Glutamatergic neuron (in vitro differentiated cells): ENCODE measurements at places on chromosomes 4 and X. TPM values are rescaled to one million over a fixed set of nuclear protein-coding genes. Genes with fewer than 3 reads are reported as not detected.

Gene GLRA3
- total RNA-seq = not detected

Gene DGAT2L6
- not detected for total RNA-seq

Gene SH3D19
- 4.9 TPM for total RNA-seq

Gene RAI2
- 1.4 TPM for total RNA-seq

Gene LONRF3
- total RNA-seq = 0.29 TPM

Gene SERTM2
- total RNA-seq = not detected

Gene FRG2
- total RNA-seq = not detected

Gene GAGE1
- not detected for total RNA-seq

Gene BEND2
- not detected for total RNA-seq

Gene PRSS48
- not detected for total RNA-seq

Gene KIF4A
- total RNA-seq = 4.6 TPM

Gene PCDH7
- 2.8 TPM for total RNA-seq

GRCh38 chrX:111410590-111411078 is 1.4 kb downstream of the DCX start:
- DNase-seq = peak; percentile 54

GRCh38 chrX:20197641-20198210 is 56.1 kb upstream of the EIF1AX start:
- DNase-seq = no peak

DNA sequence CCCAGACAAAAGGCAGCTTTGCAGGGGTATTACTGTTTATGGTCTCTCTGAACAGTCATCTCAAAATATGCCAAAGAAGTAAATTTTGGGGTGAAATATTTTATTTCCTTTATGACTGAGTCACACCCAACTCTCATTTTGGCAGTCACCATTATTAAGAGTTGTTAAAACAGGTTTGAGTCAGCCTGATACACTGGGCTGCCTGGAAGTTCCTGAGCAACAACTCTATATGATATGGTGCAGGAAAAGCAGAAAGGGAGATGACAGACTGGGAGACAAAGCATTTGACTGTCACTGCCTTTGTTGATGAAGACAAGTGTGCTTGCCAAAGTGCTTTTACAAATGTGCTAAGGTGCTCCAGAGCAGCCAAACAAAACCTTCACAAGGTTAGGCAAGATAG is 1263.5 kb downstream of the PCDH7 start:
- no peak for DNase-seq

DNA sequence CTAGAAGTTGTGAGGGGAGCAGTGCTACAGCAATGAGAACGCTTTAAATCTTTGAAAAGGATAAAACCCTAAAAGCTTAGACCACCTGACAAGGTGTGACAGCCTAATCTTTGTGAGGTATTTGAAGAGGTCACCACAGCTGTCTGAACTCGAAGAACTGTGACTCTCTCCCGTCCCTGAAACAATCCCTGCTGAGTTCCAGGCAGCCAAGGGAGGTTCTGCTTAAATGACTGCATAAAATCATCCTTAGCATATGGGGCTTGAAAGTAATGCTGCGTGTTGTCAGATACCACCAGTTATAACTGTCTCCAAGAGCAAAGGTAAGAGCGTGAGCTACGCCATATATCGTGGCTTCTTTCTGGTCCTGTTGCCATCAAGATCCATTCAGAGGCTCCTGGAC is 696.3 kb downstream of the PCDH7 start:
- DNase-seq = no peak

- no peak for DNase-seq
Measured at GRCh38 chr4:7857238-7857701, 82.4 kb downstream of the AFAP1 start.

GRCh38 chr4:18020145-18020670 is 1.3 kb downstream of the LCORL start:
- DNase-seq = peak; percentile 14

DNA sequence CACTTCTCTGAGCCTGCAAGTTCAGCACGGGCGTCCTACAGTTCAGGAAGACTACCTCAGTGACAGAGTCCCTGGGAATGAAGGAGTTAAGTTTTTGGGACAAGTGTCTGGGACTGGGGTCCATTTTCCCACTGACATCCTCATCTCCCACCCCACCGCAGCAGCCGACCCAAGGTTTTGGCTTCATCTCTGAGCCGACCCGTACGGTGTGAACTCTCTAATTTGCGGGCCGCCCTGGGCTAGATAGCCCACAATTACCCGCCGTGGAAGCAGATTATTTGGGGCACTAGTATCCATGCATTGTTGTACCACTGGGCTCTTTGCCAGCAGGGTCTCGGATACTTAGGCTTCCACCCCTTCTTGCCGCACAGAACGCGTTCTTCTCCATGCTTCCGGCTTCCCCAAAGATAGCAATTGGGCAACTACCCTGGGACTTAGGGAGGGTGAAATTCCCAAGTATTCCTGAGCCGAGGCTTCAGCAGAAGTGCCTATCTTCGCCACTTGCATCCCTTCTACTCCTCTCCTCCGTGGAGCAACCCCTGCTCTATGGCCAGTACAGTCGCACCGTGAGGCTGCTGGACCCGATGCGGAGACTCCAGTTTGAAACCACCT is 2.4 kb downstream of the IL1RAPL2 start:
- no peak for DNase-seq

DNA sequence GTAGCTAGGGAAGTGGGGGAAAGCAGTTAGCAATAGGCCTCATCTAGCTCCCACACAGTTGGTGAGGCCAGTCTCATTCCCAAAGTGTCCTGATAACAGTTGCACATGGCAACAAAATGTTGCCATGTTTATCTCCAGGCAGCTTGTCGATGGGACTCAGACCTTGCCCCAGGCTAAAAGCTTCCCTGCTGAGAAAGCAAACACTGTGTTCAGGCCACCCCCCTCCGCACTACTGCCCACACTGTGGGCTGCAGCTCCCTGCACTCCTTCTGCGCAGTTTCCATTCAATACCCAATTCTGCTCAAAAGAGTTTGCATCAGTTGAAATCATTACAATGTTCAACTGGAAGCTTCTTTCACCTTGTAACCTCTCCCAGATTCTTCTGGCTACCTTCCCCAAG is 287.8 kb upstream of the GK2 start:
- DNase-seq = no peak

GRCh38 chrX:45850775-45851433 is 650.2 kb upstream of the DIPK2B start:
- peak; percentile 49 for DNase-seq

DNA sequence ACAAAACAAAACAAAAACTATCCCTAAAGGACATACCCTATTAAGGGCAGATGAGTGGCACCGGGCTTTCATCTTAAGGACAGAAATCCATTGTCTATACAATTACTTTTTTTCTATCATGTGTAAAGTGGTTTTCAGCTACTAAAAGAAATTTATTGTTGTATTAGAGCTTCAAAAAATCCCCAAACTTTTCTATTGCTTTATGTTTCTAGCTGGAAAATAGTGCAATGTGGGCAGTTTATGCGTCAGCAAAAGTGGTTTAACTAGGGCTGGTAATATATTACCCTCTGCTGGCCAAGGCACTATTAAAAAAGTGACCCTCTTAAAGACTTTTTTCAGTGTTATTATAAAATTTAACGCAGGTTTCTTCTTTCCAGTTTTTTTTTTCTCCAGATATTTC is 15.5 kb upstream of the GPR82 start:
- no peak for DNase-seq

- no peak for DNase-seq
Measured at GRCh38 chr4:15653864-15654592, 1.1 kb downstream of the FBXL5 start.

GRCh38 chr4:85787133-85787532 is 312.2 kb downstream of the ARHGAP24 start:
- DNase-seq = no peak

DNA sequence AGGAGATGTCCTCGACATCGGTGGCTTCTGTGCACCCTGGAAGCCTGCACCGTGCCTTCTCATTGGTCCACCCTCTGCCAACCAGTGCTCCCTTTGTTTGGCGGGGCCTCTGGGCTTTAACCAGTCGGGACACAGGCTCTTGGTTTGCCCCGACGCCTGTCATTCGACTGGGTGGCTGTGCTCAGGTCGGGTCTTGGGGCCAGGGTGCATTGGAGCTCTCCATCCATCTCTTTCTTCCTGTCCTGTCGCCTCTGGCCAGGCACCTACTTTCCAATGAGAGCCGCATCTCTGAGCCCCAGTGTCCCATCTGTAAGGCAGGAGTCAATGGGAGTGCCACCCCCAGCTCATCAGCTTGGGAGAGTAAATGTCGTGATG is 37.2 kb upstream of the NHSL2 start:
- no peak for DNase-seq

DNA sequence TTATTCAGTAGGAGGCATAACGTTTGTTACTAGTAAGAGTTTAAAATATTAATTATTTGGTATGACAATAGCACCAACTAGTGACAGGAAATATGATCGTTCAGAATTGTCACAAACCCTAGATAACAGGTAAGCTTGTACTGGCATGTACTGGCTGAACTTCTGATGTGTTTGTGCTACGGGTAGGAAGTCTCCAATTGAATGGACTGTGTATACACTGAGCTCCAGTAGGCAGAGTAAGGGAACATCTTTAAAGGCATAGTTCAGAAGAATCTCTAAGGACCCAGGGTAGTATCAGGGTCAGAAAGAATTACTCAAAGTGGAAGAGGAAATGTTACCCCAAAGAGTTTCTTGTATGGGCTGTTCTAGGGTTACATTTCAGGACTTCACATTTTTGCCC is 230.4 kb downstream of the EDA2R start:
- DNase-seq = no peak

GRCh38 chr4:187059021-187059420 is 335.4 kb upstream of the FAT1 start:
- DNase-seq = no peak

DNA sequence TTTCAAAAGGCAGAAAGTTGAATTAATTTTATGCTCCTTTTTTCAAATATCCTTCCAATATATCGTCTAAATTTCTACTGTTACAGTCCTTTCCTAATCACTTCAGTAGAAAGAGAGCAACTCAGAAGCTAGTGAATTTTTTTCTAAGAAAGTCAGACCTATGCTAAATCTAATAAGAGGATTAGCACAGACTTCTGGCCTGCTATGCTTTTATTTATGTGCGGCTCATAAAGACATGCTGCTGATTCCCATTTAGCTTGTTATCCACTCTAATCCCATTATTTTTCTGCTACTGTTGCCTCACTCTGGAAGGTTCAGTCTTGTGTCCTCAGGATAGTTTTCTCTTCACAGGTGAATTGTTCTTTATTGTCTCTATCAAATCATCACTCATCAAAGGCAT is 473.5 kb upstream of the FAM241A start:
- no peak for DNase-seq

DNA sequence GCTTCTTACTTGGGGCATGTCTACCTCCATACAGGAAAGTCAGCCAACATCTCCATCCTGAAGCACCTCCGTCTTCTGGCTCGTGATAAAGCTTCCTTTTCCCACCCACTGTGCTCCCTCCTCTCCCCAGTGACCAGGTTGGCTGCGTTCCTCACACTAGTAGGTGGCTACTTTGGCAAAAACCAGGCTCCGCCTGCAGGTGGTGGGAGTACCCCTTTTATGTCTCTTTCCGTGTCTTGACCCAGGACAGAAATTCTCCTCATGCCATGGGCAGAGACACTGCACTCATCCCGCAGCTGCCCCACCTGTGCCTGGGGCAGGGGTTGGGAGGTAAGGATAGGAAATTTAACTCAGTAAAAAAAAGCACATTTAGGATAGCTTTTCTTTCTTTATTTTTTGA is 50.9 kb downstream of the ENPP6 start:
- no peak for DNase-seq

- DNase-seq = peak; percentile 61
Measured at GRCh38 chr4:13445841-13446790, 38.0 kb downstream of the RAB28 start.

GRCh38 chr4:11914406-11914805 is 485.7 kb upstream of the HS3ST1 start:
- no peak for DNase-seq

DNA sequence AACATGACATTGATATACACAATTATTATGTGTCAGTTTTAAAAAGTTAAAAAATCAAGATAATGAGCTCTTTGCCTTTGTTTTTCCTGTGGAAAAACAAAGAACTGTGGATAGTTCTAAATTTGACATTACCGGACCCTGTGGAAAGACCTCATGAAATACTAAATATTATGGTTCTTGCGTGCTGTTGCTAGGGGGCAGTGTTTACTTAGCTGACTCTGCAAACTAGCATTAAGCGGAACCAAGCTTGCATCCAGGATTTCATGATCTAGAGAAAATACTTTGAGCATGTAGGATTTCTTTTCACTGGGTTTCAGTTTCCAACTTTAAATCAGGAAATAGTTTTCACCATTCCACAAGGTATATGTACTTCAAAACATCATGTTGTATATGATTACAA is 33.6 kb downstream of the CLCN4 start:
- DNase-seq = no peak

DNA sequence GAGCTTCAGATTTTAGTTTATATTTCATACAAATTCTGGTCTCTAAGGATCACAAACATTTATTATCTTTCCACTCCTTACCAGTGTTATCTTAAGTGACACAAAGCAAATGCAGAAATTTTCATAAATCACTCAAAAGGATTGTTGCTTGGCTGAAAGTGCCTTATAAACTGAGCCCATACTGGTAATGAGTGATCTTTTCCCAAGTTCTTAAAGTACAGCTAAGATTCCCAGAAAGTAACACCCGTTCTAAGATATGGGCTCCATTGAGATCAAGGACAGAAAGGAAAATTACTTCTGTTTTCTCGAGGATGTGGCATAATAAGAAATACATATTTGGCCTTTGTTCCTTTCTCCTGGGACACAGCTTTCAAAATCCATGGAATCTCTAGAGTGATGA is 313.7 kb downstream of the ARHGAP24 start:
- no peak for DNase-seq

DNA sequence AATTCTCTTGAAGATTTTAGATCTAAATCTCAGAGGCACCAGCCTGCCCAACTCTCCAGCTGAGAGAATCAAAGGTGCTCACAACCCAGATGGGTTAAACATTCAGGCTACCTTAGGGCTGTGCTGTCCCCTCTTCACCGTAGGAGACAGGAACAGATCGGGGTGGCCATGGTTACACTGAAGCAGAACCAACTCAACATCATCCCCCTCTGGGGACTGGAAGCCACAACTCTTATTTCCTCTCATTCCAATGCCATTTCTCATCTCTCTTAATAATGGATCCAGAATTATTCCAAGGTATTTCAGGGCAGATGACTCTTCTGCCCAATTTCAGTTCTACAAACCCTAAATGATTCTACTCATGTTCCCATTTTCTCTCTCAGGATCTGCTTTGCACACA is 109.7 kb downstream of the NKX6-1 start:
- no peak for DNase-seq

GRCh38 chr4:166012129-166013030 is 139.3 kb downstream of the TLL1 start:
- DNase-seq = no peak

DNA sequence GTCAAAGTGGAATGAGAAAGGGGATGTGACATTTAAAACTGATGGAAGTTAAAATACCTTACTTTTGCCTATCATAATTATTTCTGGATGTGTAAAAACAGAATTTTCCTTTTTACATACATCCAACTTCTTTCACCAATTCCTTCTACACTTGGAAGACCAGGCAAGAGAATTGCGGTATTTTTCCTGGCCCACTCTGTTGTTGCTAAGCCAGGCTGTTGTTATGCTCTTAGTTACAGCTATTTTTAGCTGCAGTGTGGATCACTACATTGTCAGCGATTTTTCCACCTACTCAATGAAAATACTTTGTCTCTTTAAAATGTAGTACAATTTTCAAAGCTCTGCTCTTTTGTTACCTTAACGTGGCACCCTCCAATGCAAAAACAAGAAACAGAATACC is 43.4 kb downstream of the NKX6-1 start:
- no peak for DNase-seq

- no peak for DNase-seq
Measured at GRCh38 chrX:150514462-150514861, 54.0 kb upstream of the MTM1 start.
